ENCODE measurements at places on chromosomes 2 and 18.

DNA sequence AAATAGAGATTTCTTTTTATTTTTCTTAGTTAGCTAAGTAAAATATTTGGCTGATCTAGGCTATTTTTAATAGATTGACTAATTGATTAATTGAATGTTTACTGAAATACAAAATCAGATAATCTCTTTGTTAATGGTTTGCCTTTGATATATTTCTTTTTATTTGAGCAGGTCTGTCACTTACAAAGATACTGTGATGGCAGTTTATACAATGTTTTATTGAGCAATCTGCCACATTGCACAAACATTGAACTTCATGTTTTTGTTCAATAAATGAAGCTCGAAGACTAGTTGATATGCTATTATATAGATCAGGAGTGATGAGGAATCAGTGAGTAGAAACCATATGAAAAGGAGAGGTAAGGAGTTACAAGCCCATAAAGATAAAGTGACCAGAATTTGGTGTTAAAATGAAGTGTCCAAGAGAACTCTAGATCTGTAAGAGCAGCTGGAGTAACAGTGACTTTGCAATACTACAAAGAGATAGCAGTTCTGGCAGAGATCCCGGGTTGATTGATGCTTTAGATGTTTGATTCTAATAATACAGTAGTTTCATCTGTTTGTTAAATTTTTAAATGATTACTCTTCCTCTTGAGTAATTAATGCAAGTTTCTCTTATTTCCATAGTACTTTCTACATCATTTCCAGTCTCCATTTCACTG lies 574.2 kb downstream of the CCDC85A start:
- DNase-seq = no peak

DNA sequence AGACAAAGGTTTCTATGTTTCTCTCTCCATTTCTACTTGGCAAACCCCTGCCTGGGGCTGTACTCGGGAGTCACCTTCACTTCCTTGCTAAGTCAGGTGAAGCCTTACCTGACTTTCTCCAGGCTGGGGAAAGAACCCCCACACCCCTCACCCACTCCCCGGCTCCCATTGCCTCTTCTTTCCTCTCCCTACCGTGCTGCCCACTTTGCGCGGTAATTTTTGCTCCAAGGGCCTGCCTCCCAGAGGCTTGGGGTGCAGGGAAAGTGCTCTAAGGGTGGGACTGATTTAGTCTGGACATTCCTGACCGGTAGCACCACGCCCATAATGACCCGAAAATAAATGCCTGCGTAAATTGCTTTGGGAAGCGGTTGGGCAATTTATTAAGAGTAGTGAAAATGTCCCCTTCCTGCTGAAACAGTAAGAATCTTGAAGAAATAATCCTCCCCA lies 49.1 kb upstream of the ATP6V1B1 start:
- DNase-seq = no peak

GRCh38 chr18:33538418-33539042 lies 39.5 kb upstream of the ASXL3 start:
- DNase-seq = no peak

GRCh38 chr2:210442878-210443277 lies 33.7 kb downstream of the LANCL1 start:
- DNase-seq = no peak

DNA sequence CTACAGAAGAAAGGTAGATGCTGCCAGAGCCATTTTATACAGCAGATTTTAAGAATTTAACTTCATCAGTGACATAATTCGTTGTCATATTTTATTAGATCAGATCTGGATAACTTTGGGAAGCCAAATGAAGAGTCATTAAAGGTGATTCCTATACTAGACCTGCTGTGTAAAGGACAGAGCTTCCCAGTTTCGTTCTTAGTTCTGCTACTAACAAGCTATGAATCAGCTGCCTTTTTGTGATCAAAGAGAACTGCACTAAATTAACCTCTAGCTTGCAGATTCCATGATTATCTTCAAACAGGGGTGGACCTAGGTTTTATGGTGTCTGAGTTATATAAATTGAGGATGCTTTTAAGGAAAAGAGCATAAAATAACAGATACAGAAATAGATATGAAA lies 926.5 kb upstream of the ACVR2A start:
- DNase-seq = no peak

- DNase-seq = no peak
Measured at GRCh38 chr2:119009110-119009509, 67.1 kb downstream of the MARCO start.

GRCh38 chr18:36294031-36294430 lies 3.5 kb upstream of the FHOD3 start:
- no peak for DNase-seq

DNA sequence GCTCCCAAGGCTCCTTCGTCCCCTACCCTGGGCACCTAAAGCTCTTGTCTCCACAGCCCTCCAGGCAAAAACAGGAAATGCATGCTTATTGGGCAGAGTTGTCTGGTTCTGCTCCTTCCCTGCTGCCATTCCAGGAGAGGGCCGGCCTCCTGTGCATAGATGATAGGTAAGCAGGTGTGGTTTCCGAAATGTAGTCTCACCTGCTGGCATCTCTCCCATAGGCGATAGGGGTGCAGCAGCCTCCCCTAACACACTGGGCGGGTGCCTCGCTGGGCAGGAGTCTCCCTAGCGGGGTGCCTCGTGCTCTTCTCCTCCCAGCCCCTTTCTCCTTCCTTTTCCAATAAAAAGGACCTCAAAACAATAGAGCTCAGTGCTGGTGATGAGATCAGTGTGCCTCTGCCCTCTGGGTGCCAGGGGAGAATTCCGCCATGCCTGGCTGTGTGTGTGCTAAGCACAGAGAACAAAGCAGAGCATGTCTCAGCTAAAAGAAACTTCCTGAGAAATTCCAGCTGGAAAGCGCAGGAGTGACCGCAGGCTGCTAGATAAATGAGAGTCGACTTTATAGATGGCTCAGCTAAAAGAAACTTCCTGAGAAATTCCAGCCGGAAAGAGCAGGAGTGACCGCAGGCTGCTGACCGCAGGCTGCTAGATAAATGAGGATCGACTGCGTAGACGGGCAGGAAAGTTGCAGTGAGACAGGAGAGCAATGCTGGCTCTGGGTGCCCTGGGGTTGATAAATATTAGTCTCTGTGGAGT lies 11.3 kb upstream of the PXDN start:
- no peak for DNase-seq

GRCh38 chr2:104656571-104657163 lies 197.2 kb upstream of the POU3F3 start:
- no peak for DNase-seq

DNA sequence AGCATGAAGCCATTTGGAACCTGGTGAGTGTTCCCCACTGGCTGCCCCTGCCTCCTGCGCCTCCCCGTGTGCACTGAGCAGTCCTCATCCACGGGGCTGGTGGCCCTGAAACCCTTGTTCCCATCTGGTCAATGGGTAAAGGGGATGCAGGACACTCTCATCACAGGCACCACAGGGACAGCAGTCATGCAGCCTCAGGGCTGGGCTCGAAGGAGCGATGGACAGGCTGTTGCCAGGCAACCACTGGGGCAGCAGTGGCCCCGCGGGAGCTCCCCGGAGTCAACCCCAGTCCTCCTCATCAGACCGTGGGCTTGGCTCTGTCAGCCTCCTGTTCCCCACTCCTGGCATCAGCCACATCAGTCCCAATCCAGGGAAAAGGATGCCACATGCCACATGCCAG lies 509.5 kb downstream of the EIPR1 start:
- no peak for DNase-seq

- DNase-seq = no peak
Measured at GRCh38 chr2:144131042-144131441, 388.9 kb downstream of the ZEB2 start.

GRCh38 chr2:70946832-70947442 lies 11.2 kb downstream of the ATP6V1B1 start:
- DNase-seq = peak; percentile 52

DNA sequence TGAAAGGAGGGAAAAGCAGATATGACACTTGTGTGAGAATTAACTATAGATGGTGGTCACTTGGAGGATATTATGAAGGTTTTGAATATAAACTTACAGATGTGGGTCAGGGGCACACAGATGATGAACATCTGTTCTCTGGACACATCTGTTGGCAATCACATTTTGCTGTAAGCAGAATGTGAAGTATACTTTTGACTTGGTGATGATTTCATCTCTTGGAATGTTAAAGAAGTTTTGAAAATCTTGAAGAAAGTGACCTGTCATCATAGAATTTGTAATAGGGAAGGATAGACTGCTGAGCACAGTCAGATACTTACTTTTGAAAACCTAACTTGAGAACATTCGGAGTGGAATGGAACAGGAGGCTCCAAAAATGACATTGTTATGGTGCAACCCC lies 40.2 kb downstream of the PIKFYVE start:
- DNase-seq = no peak

- no peak for DNase-seq
Measured at GRCh38 chr18:62810682-62811081, 95.3 kb downstream of the PHLPP1 start.

DNA sequence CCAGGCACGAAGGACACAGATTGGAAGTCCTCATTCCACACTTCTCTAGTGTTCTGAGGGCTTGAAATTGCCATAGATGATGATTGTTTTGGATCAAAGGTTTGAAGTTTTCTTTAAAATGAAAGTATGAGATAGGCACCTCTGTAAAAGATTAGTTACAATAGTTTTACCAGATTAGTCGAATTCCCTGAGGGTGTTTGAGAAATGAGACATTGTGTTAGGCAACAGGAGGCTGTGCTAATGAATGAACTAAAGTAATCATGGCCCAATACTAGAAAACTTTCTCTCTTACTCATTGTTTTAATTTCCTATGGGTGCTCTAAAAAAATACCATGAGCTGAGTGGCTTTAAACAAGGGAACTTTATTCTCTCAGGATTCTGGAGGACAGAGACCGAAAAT lies 421.7 kb downstream of the RNF144A start:
- no peak for DNase-seq

DNA sequence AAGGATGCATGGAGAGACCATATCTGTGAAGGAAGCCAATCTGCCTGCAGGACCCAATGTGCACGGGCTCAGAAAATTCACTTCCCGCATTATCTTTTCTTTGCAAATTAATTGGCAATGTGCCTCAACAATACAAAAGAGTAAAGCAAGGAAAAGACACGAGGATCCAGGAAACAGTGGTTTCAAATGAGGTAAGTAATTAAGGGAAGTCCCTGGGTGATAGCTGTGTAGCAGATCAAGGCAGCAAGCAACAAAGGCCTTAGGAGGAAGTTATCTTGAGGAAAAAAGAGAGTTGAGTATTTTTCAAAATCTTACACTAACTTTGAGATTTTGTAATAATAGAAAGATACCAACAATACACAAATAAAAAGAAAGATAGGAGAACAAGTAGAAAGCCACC lies 44.3 kb upstream of the TGIF1 start:
- DNase-seq = no peak

DNA sequence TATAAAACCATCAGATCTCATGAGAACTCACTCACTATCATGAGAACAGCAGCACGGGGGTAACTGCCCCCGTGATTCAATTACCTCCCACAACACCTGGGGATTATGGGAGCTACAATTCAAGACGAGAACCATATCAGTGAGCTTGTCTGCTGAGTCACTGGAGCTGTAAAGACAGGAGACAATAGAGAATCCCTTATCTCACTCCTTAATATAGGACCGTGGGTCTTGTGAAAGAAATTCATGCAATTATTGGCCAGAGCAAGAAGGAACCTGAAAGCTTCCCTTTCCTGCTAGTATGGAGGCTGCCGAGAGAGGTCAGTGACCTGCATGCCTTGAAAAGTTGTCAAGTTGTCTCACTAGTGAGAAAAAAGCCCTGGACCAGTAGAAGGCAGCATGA lies 9.5 kb upstream of the TNFAIP6 start:
- no peak for DNase-seq

- no peak for DNase-seq
Measured at GRCh38 chr18:23354625-23355024, 98.5 kb upstream of the RIOK3 start.

DNA sequence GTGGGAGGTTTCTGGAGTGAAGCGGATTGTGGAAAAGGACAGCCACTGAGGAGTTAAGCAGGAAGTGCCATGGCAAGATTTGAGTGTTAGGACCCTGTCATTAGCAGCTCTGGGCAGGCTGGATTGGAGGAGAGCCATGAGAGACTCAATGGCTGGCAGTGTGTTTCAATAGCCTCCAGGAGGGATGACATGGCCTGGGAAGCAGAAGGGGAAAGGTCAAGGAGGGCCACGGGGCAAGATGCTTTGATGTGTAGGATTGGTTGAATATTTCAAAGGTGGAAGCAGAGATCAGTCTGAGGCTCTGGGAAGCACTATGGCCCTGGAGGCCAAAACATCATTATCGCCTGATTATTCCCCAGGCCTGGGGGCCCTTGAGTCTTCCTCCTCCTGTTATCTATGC lies 229.0 kb upstream of the HS6ST1 start:
- DNase-seq = no peak

DNA sequence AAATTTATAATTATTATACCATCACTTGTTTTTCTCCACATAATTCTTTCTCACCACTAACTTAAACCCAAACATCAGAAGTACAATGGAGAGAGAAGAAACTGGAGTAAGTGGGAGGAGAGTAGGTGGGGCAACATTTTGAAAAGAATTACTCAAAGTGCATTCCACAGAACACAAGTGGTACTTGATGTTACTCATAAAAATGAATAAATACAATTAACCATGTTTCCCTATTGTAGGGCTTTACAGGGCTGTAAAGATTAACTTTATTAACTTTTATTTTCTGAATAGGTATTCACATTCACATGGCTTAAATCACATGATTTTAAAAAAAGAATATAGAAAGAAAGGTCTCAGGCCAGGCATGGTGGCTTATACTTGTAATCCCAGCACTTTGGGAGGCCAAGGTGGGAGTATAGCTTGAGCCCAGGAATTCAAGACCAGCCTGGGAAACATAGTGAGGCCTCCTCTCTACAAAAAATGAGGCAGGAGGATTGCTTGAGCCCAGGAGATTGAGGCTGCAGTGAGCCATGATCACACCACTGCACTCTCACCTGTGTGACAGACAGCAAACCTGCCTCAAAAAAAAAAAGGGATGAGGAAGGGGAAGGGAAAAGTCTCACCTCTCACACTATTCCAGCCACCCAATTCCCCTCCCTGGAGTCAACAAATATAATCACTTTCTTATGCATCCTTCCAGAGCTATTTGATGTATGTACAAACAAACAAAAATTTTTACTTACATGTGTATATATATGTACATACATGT lies 47.1 kb downstream of the KCNG3 start:
- no peak for DNase-seq

DNA sequence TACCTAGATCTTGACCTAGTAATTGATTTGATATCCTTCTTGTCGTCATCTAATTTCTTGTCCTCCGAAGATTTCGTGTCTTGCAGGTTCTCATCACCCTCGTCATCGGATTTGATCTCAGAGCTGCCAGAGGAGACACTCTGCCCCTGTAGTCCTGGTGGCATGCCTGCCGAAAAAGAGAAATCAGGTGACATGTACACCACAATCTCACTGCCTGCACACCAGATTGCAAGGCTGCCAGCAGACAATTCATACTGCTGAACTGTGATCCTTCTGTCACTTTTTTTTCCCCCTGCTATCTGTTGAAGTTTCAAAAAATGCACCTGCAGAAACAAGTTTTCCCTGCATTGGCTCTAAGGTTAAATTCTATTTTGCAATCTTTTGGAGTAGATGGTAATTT lies 273.2 kb upstream of the CCDC68 start:
- no peak for DNase-seq

Measured in stimulated activated CD4-positive, alpha-beta T cell treated with anti-CD3 and anti-CD28 coated beads, Interleukin-4, amount 100 ng/mL, for 24 hours (primary cell).